Suprapubic skin (tissue), 4 donors: ENCODE measurements at places on chromosomes 4 and X.

GRCh38 chr4:95289028-95289634, 259.6 kb downstream of the UNC5C start:
- DNase-seq = no peak

GRCh38 chr4:120754590-120754989, 167.9 kb downstream of the PRDM5 start:
- no peak for DNase-seq

- no peak for DNase-seq
Measured at GRCh38 chrX:71870208-71871098, 40.2 kb upstream of the NHSL2 start.

DNA sequence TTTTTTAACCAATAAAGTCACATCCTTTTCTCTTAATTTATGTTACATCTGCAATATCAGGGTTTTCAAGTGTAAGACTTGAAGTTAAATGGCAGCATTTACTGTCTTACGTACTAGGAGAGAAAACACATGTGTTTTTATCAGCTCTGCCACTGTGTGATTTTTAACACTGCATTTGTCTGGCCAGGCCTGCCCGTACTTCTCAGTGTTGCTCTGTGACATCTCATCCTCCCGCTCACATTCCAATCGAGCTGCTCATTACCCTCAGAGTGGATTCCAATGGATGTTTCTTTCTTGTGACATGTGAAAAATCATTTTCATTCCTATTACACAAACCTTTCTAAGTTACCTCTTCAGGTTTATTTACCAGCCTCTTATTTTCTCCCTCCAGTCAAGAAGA, 420.3 kb downstream of the FAT4 start:
- no peak for DNase-seq

DNA sequence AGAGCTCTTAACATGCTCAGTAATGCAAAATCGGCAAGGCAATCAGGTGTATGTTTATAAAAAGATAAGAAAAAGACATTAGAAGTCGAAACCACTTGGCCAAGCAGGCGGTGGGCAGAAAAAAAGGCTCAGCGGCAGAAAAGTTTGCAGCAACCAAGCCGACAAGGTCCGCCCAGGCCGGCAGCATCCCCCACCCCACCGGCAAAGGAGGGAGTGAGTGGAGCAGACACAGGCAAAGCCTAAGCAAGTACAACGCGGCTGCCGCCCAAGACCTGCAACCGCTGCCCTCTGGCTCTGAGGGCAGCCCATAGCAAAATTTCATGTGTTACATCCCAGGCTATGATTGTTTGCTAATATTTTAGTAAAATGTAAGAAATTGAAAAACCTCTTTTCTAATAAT, 125.4 kb upstream of the ZCCHC13 start:
- DNase-seq = no peak

DNA sequence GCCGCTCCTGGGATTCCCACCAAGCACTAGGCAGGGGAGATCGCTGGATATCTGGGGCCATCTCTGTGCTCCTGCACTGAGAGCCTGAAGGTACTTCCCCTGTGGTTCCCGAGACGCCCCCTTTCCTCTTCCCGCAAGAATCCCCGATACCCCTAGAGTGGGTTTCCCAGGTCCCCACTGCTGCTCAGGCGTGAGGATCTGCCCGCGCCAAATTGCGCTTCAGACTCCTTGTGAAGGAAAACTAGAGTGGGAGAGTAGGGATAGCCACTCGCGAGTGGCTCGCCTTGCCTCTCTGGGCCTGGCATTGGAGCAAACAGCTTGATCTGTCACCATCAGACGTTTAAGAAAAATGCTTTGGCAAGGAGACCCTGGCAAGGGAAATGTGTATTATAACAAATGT, 1.5 kb downstream of the IL1RAPL2 start:
- DNase-seq = no peak

GRCh38 chr4:156539376-156539775, 432.2 kb downstream of the PDGFC start:
- DNase-seq = no peak

DNA sequence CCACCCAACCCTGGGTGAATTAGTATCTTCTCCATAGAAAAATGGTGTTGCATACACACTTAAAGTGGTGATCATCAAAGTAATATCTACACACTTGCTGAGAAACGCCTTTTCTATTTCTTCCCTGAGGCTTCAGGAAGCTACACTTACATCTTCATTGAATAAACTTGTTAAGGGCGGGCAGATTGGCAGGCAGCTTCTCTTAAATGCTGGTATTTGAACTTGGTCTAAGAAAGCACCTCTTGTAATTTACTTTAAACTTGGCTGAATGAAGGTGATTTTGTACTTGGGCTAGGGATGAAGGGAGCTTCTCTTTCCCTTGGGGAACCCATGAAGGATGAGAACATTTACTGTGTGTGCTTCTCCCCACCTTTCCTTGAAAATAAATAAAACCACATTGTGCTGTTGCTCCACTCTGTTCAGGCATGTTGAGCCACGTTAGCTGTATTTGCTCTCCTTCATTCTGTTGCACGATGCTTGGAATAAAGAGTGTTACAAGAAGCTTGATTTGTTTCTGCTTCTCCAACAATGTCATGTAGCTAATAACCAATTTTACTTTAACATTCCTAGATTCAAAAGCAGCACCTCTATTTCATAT, 430.1 kb downstream of the ANKRD50 start:
- no peak for DNase-seq

GRCh38 chr4:187995322-187996207, at the start of gene ZFP42:
TSS of gene ZFP42 (plus strand) at chr4:187995771. CDS start at chr4:188002808, 7,037 bp downstream.
- no peak for DNase-seq

DNA sequence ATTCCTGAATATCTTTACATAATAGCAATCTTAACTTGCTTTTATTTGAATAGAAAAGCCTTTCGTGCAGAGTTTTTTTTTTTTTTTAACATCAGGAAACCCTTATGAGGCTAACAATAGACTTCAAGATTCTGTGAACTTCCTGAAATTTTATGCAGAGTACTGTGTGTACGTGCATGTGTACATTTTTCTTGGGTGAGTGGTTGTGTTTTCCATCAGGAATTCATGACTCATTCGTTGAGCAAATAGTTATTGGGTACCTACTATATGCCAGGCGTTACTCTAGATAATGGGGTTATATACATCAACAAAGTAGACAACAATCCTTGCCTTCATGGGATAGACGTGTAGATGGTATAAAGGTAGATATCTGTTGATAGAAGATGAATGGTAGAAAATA, 59.1 kb downstream of the MRPL1 start:
- DNase-seq = no peak

DNA sequence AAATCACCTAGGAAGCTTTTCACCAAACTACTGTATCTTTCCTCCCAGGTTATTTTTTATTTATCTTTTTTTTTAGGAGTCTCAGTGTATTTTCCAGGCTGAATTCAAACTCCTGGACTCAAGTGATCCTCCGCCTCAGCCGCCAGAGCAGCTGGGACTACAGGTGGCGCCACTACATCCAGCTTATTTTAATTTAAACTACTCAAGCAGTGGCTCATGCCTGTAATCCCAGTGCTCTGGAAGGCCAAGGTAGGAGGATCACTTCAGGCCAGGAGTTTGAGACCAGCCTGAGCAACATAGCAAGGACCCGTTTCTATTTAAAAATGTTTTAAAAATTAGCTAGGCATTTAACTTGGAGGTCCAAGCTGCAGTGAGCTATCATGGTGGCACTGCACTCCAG, 37.8 kb downstream of the LEF1 start:
- DNase-seq = no peak

- no peak for DNase-seq
Measured at GRCh38 chr4:91525621-91526020, 778.1 kb upstream of the GRID2 start.

DNA sequence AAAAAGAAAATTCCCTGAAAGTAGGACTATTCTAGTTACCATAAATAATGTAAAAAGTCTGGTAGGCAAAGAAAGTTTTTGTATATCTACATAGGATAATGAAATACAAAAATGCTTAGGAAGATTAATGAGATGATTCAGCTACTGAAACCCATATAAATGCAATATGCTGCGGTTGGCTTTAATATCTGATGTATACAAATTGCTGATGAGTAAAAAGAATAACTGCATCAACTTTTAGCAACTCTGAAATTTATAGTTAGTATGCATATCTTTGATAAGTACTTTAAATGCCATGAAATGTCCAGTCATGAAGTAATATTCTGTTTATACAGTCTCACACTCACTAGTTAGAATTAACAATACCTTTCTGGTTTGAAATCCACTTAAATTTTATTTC, 404.8 kb downstream of the TLL1 start:
- DNase-seq = no peak

DNA sequence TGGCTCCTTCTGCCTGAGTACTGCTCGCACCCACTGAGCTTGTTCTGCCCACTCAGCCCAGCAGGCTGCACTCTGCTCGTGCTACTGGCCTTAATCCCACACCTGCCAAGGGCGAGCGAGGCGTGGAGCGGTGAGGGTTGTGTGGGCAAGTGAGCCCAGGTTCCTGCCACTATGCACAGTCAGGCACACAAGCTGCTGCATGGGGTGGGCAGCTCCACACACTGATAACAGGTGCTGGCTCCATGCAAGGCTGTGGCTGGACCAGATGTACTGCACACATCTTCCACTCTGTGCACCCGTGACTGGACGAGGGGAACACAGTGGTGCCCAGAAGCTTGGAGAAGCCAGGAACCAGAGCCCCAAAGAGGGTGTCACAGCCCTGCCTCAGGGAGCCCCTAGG, 184.3 kb upstream of the NUDT6 start:
- no peak for DNase-seq

- no peak for DNase-seq
Measured at GRCh38 chr4:76745240-76745639, 152.7 kb downstream of the SOWAHB start.

DNA sequence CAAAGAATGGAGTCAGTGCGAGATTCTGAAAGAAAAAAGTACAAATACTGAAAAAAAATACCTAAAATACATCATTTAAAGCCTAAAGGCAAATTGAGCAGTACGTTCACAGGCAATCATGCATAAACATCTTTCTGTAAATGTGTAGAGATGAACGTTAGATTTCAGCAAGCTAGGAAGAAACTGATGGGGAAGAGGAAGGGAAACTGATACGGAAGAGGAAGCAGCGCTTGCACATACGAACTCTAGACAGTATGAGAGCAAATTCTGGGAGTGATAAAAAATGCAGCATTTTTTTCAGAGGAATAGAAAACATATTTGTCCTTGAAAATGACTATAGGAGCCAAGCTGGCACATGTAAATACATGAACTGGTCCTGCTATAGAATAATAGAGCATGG, 9.4 kb downstream of the ANKRD50 start:
- no peak for DNase-seq

DNA sequence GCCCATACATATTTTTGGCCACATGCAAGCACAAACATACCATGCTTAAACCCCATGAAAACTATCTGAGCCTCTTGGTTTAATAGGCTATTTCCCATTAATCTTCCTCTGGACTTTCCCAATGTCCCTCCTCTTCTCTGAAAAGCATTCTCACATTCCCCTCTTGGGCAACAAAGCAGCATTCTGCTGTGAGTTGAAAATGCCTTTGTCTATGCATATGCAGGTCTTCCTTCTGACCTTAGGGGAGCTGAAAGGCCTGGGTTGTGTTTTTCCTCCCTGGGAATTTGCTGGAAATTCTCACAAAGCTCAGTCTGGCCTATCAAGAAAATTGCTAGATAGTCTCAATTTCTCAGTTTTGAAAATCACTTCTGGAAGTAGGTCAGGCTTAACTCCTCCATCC, 4.2 kb downstream of the VSIG4 start:
- DNase-seq = no peak

DNA sequence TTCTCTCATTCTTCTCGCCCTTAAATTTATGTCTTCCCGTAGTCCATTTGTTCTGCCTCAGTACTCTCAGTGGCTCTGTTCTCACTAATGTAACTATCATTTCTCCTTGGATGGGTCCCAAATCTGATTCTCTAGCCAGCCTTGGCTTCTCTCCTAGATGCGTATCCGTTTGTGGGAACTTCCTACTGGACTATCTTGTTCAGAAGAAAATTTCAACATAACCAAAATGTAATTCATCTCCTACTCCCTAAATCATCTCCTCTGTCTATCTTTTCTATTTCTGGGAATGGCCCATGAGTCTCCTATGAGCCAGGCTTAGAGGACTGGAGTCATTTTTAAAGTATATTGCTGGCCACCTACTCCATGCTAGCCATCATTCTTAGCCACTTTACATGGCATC, 4.4 kb upstream of the C4orf36 start:
- no peak for DNase-seq

- peak; percentile 94 for DNase-seq
Measured at GRCh38 chrX:77910108-77910840, at the start of gene ATP7A. TSS of gene ATP7A (plus strand) at chrX:77910693. CDS start at chrX:77971642, 60,949 bp downstream.

GRCh38 chrX:64427281-64427680, 32.0 kb upstream of the MTMR8 start:
- DNase-seq = no peak

DNA sequence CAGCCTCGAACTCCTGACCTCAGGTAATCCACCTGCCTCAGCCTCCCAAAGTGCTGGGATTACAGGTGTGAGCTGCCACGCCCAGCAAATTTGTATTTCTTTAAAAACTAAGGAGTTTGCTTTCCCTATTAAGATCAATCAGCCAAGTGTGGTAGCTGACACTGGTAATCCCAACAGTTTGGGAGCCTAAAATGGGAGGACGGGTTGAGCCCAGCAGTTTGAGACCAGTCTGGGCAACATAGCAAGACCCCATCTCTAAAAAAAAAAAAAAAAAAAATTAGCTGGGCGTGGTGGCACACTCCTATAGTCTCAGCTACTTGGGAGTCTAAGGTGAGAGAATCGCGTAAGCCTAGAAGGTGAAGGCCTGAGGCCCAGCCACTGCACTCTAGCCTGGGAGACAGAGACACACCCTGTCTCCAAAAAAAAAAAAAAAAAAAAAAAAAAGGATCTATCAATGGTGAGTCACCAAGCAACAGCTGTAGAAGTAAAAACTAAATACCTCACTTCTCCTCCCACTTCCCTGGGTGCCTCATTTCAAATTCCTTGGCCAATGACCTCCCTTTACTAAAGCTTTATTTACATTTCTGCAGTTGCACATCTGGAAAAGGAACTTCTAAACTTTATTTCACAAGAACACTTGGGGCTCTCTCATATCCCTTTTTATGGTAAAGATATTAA, 54.5 kb downstream of the LDB2 start:
- DNase-seq = no peak

DNA sequence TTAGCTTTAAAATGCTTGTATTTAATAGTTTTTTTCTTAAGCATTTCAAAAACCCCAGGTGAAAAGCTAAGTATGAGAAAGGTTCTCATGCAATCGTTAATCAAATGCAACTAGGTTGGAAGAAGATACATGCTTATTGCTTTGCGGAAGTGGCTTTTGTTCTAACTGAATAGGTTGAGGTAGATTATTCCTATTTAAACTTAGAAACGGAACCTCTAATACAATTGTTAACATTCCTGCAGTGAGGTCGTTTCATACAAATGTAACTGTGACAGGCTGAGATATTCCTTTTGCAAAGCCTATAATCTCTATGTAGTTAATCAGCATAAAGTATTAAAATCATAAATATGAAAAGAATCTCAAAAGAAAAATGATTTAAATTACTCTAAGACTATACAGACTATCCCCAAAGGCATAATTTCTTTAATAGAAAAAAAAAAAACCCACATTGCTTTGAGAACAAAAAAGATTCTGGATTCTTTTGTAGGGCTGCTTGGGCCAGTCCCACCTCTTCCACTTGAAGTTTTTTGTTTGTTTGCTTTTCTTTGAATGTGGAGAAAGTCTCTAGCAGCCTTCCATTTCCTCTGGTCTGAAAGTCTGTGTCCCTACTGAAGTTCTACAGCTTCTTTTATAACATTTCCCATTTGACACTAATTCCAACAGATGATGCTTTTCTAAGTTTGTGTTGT, 25.6 kb upstream of the SORBS2 start:
- no peak for DNase-seq
